ENCODE measurements at places on chromosomes 5 and 9.

DNA sequence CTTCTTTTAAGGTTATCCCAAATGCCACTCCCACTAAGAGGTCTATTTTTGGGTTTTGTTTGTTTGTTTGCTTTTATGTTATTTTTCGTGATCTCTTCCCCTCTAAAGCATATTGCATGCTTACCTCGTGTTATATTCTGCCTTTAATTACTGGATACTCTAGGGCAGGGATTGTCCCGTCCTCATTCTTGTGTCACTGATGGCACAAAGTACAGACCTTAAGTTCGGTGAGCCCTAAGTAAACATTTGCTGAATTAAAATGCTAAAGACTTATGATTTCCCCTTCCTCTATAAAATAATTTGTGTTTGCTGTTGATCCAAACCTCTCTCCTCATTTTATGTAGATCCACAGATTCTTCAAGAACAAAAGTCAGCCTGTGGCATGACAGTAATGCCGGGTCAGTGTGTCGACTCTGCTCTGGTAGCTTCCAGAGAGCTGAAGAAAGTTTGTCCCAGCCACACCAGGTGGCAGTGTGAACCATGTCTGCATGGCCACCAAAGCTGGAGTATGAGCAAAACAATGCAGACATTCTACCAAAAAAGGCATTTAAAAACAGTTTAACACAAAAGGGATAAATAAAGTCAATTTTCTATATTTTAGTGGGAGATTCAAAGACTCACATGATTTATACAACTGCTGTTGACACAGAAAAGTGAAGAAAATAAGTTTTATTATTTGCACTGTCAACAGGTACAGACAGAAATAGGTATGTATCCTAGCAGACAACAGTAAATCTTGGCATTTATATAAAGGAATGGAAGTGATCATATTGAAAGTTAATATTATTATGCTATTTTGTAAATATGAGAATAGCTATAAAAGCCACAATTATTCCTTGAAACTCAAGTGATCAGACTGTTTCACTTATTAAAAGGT lies 17.9 kb upstream of the POC5 start:
- peak; percentile 26 for DNase-seq

- DNase-seq = no peak
Measured at GRCh38 chr5:136337788-136338187, 27.6 kb downstream of the TRPC7 start.

DNA sequence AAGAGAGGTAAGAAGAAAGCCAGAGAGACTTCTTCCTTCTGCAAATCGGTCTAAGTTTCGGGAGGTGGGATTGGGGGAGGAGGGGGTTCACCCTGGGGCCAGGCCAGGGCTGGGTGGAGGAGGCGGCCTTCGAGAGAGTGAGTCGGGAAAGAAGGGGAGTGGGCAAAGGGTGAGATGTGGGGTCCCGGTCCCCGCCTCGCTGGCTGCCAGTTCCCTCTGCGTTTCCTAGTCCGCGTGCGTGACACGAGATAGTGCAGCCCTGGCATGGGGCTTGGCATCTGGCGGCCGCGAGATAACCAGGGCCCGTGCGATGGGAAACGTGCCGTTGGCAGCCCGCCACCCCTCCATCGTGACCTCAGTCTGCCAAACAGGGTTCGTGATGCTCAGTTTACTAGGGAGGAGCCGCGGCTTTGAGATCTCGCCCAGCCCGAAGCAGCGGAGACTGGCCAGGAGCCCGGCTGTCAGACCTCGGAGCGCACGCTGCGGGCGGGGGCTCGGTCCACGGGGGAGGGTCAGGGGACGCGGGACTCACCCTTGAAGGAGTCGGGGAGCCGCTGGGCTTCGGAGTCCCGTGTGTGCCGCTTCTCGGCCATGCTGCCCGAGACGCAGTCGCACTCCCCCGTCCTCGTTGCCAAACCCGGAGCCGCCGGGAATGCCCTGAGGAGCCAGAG lies at the start of gene STOM:
TSS of gene STOM (minus strand) at position 656 of the 671 bp plus-strand sequence. CDS start at position 593, 63 bp downstream.
- peak; percentile 74 for DNase-seq

DNA sequence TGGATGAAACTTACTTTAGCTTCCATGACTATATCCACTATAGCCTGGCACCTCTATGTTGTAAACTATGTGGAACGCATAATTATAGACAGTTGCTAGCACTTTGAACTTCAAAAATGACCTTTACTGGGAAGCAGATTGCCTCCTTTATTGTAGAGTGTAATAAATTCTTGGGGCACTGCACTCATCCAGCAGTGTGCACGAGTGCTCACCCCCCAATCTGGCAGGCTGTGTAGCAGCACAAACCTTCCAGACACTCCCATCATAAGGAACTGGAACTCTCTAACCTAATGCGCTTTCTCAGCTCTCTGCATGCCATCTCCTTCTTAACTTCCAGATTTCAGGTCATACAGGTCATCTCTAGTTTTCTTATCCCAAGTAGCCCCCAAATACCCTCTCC lies 1.5 kb upstream of the PDE6A start:
- no peak for DNase-seq

GRCh38 chr5:41863871-41864486 lies 6.2 kb downstream of the OXCT1 start:
- DNase-seq = no peak

Measured in CD4-positive, alpha-beta T cell treated with Interleukin-17A for 1 hour (primary cell).